ENCODE measurements at places on chromosomes 5 and 9.

GRCh38 chr9:6230037-6230780 is 14.6 kb downstream of the IL33 start:
- no peak for DNase-seq

DNA sequence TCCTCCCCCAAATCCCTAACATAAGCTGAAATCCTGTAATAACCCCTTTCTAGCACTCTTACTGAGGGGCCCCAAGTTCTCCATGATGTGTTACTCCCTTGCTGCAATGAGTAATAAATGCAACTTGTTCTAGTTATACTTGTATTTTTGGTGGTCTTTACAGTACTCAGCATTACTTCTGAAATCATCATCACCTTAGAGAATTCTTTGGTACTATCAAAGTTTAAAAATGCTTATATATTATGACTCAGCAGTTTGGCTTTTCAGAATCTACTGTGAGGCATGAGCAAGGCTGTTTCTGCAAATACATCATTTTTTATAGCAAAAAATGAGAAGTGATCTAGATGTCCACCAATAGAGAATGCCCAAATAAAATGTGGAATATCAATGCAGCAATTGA is 20.7 kb upstream of the ROPN1L start:
- no peak for DNase-seq

DNA sequence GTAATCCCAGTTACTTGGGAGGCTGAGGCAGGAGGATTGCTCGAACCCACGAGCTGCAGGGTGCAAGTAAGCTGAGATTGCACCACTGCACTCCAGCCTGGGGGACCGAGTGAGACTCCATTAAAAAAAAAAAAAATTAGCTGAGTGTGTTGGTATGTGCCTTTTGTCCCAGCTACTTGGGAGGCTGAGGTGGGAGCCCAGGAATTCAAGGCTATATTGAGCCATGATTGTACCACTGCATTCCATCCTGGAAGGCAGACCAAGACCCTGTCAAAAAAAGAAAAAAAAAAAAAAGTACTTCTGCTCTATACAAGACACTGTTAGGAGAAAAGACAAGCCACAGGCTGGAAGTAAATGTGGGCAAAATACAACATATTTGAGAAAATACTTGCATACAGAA is 68.5 kb upstream of the FBXW11 start:
- DNase-seq, result no peak

DNA sequence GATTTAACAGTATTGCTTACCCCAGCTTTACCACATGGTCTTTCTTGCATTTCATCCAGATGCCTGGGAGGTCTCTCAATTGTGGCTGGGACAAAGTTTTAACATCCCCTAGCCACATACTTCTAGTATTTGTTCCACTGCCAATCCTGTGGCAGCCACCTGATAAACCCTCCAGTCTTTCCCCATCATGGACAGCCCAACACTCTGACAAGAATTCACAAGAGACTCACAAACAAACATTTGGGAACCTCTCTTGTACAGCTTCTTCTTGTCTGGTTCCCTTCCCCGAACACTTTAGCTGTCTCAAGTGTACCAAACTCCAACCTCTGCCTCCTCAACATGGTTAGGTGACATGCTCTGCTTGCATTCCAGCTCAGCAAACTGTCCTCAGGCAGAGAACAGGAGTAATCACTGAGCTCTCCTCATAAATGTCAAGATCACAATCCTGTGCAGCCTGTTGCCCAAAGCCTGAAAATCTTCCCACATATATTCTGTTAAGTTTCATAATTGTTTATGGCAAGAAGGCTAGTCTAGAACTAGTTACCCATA is 59.7 kb downstream of the STRBP start:
- no peak for DNase-seq

DNA sequence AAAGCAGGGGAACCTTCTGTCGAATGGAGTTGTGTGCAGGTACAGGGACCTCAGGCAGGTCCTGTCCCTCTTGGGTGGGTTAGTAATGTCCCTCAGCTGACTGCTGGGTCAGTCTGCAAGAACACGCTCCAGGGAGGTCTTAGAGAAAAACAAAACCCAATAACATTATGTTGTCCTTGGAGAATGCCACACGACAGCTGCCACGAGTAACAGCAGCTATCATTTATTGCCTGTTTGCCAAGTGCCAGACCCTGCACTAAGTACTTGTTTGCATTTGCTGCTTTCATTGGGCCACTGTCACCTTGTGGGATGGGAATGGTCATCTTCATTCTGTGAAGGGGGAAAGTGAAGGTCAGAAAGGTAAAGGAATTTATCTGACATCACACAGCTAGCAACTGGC is 310.3 kb downstream of the SLIT3 start:
- no peak for DNase-seq

DNA sequence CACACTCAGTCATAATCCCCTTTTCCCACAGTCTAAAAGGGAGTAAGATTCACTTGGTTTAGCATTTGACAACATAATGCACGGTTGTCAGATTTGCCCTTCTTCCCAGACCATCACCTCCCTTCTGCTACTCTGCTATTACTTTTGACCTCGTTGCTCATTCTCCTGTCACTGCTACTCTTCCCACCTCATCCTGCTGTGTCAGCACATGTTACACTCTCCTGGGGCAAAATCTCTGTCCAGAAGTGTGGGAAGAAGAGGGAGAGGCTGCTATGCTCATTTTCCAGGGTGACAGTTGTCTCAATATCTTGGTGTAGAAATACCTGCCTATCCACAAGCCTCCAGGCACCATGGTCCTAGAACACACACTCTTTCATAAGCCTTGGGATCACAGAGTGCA is 449.9 kb upstream of the PIK3R1 start:
- DNase-seq, result no peak

GRCh38 chr9:126276056-126276728 is 50.4 kb upstream of the MVB12B start:
- DNase-seq, result no peak

- DNase-seq, result no peak
These were observed 16.2 kb upstream of the ITGA1 start for GRCh38 chr5:52771343-52772039.

- no peak for DNase-seq
These were observed 12.6 kb downstream of the MAP3K1 start for GRCh38 chr5:56827924-56828323.

GRCh38 chr5:152306386-152306785 is 98.7 kb downstream of the NMUR2 start:
- no peak for DNase-seq

DNA sequence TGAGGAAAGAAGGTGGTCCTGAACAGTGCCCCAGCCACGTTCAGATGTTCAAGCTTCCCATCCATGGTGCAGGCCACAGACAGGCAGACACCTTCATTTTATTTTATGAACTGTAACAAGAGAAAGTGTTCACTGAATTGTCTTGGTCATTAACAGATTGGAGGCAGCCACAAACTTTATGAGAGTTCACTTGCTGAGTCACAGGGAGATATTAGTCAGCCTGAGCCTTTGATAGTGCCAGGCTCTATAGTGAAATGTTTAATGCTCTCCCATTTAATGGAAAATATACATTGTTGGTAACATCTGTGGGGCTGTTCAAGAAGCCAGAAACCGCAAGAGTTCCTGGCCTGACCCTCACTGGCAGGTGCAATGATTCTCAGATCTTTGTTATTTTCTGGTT is 237.0 kb downstream of the TENT4A start:
- no peak for DNase-seq

Data from left renal pelvis (tissue), 4 donors.